ENCODE measurements at places on chromosomes 3 and 15. TPM values are rescaled to one million over a fixed set of nuclear protein-coding genes. Genes with fewer than 3 reads are reported as not detected.
A peak's percentile ranks its signal among the peaks of the same experiment; 100 is the strongest.

Gene WDR73
- 32.7 TPM for total RNA-seq

GRCh38 chr3:3084890-3085289 lies 25.3 kb downstream of the IL5RA start:
- peak; percentile 7 for DNase-seq

DNA sequence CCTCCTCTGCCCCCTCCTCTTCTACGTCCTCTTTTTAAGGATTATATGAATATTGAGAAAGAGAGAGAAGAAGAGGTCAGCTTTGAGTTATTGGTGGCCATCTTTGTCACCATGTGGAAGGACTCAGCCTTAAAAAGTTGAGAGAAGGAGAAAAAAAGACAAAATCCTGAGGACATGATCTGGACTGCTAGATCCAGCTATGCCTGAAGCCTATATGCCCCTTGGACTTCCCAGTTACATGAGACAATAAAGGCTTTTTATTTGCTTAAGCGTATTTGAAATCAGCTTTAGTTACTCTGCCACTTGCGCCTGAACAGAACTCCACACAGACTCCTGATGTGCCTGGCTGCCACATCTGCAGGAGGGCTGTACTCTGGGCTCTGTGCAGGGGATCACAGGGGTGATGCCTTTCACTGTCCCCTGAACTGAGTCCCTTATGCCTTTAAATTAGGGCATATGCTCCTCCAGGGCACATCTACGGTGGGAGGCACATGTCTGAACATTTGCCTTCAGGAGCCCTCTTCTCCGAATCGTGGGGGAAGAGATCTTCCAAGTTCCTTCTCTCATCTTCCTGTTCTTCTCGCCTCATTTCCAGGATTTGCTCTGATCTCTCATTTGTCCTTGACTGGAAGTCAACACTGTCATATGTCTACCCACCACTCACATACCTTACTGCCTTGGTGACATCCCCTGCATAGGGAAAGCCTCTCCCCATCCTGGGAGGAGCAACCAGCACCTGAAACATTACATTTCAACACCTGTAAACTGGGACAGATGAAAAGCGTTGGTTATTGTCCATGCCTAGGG lies 14.0 kb upstream of the PLA2G4E start:
- no peak for DNase-seq

DNA sequence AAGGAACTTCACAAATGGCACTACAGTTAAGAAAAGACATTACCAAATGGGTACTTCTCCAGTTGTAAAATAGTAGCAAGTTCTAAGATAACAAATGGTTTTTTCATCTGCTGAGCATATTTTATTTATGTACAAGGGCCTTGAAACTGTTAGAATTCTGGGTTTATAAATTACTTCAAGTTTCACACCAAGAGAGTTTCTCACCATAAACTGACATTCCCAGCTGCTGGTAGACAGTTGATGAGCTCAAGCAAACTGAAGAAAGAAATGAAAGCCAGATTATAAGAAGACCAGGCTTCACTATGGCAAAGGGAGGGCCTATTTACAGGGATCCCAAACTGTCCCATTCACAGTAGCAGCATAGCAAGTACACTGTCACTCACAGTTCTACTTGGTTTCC lies 99.8 kb downstream of the DHX30 start:
- no peak for DNase-seq

GRCh38 chr3:11246663-11246970 lies 25.6 kb upstream of the ATG7 start:
- DNase-seq: no peak

GRCh38 chr15:37824717-37825382 lies 109.6 kb upstream of the TMCO5A start:
- DNase-seq: no peak

- DNase-seq: no peak
Measured at GRCh38 chr15:88139936-88140335, 116.6 kb downstream of the NTRK3 start.

DNA sequence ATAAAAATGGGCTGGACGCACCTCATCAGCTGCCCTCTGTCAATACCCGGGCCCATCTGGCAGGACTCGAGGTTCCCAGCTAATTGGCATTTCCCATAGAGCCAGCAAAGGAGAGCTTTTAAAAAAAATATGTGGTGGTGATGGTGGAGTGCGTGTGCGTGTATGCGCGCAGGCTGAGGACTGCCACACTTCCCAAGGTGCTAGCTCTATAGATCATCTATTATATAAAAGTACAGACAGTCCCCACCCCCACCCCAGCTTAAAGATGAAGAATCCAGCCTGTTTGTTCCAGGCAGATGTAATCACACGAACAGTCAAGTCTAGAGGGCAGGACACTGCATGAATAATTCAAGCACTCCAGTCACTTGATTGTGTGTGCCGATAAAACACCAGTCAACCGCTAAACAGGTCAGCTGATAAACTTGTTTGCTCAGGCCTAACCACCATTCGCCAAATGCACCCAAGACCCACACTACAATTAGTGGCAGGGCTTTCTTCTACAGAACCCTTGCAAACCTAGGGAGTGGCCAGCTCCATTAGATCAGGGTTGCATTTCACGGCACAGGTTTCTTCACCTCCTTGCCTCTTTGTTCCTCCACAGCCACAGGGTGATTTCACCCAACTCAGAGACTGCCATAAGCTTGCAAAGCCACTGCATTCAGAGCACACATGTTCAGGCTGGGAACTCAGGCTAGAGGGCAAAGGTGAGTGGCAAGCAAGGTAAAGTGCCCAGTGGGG lies 5.8 kb downstream of the TLE3 start:
- DNase-seq: no peak
